ENCODE measurements at places on chromosomes 6 and 20. TPM values are rescaled to one million over a fixed set of nuclear protein-coding genes. Genes with fewer than 3 reads are reported as not detected.

- no peak for DNase-seq
These were observed 6.6 kb upstream of the ACAT2 start for GRCh38 chr6:159754959-159755914.

GRCh38 chr6:30562470-30563425, 5.7 kb downstream of the PRR3 start:
- no peak for DNase-seq

DNA sequence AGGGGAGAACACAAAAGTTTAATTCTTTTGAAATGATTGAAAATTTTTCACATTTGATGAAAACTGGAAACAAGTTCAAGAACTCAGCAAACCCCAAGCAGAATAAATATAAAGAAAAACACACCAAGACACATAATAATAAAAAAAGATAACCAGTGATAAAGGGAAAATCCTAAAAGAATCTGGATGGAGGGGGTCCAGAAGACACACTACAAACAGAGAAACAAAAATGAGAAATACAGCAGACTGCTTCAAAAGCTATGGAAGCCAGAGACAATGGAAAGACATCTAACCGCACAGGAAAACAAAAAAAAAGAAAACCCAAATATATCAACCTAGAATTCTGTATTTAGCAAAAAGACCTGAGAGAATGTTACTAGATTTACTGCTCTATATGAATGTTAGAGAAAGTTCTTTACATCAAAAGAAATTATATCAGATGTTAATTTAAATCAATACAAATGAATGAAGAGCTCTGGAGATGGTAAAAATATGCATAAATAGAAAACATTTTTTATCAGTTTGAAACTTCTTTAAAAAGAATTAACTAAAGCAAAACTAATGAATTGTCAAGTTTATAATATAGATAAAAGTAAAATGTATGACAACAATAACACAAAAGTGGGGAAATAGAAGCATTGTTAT, 310.7 kb upstream of the PREP start:
- no peak for DNase-seq

DNA sequence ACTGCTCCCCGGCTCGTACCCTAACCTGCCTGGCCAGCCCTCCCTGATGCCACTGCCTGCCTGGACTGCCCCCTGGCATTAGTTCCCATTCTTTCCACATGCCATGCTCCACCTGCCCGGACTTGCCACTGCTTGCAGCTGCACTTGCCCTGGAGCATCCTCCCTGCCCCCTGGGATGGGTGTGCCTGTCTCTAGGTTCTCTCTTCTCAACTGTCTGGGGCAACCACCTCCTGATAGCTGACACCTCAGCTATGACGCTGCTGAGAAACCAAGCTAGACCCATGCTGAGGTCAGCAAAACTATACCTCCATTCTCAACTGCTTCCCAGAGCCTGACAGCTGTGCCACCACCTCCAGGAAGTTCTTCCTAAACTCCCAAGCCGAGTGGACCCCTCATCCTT, 72.1 kb downstream of the PERP start:
- DNase-seq, result no peak

DNA sequence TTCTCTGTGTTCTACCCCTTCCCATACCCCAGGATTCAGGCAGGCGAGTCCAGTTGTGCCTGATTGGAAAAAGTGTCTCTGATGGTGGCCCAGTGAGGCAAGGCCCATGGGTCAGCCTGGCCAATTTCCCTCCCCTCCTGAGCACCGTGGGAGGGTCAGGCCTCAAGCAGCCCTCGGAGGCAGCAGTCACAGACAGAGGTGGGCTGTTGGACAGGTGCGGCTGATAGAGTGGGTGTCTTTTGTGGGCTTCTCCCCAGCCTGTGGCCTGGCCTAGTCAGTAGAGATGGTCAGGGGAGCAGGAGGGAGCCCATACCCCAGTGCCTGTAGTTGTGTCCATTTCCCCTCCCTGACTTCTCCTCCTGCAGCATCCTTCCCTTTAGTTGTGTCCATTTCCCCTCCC, 8.9 kb downstream of the MYT1 start:
- DNase-seq, result no peak

DNA sequence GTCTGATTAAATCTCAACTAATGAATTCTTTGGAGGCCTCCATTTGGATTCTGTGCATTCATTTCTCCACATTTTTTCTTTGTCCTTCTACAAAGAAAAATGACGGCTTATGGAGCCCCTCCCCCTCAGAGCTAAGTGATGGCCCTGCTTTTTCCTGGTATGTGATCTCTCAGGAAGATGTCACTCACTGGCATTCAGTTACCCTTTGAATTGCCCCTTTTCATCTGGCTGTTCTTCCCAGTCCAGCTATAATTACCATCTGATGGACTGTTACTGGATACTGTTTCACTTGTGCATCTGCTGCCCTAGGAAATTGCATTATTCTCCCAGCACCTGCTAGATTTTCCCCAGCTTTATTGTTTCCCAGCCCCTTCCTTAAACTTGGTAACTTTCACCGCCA, 151.9 kb downstream of the CFAP61 start:
- DNase-seq, result no peak

- DNase-seq, result peak; percentile 76
These were observed 11.0 kb downstream of the TSPYL1 start for GRCh38 chr6:116268589-116269293.

DNA sequence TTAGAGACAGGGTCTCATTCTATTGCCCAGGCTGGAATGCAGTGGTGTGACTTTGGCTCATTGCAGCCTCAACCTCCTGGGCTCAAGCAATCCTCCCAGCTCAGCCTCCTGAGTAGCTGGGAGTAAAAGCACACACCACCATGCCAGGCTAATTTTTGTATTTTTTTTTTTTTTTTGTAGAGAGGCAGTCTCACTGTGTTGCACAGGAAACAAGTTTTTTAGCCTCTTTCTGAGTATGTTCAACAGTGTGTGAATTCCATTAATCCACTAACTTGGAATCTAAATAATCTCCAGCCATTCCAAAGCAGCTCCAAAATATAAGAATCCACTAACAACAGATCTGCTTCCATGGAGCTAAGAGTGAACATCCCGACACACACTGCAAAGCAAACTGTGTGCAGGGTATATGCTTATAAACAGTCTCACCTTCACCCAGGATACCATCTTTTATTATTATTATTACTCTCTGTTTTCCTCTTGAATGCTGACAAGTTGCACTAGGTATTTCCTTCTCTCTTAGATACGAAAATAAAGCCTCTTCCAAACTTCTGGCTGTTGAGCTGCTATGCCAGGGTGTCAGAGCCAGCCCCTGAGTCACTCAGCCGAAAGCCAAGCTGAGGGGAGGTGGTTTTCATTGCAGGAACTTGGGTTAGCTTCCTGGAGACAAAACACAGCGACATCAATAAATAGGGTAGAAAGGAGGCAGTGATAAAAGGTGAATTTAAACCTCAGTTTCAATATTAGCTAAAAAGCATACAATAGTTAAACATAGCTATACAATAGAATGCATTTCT, 264.9 kb downstream of the HIVEP2 start:
- DNase-seq, result no peak

- no peak for DNase-seq
These were observed 426 bp downstream of the TRMT6 start for GRCh38 chr20:5949943-5950270.

- no peak for DNase-seq
These were observed 77.3 kb downstream of the QKI start for GRCh38 chr6:163491737-163492300.

- DNase-seq, result no peak
These were observed 1080.7 kb downstream of the GRIK2 start for GRCh38 chr6:102474041-102474807.

- no peak for DNase-seq
These were observed 13.2 kb downstream of the SS18L1 start for GRCh38 chr20:62156592-62157386.

DNA sequence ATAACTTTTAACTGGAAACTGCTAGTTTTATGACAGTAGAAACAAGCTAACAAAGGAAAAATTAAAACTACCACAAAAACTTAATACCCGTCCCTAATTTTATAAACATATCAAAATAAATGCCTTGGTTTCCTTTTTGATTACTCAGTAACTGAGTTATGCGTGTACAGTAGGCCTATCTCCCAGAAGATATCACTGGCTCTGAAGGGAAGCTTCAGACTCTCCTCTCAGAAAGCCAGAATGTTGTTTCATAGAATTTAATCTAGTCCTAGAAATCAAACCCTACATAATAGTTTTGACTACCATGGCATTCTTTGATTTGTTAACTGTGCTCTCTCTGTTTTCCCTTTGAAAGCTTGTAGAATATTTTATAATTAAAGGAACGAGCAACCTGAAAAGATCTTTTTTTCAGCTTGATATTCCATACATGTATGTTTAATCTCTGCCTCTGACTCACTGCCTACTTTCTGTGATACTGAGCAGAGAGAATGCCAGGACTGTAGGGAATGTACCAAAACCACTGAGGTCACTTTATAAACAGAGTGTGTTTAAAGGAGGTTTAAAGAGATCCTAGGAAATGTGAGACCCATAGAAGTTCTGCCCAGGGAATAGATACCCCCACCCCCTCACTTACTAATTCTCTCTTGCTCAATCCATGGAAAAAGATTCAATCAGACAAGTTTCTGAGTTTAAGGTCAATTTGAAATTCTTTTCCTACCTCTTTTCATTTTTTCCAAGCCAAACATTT, 311.5 kb downstream of the HDGFL1 start:
- no peak for DNase-seq

DNA sequence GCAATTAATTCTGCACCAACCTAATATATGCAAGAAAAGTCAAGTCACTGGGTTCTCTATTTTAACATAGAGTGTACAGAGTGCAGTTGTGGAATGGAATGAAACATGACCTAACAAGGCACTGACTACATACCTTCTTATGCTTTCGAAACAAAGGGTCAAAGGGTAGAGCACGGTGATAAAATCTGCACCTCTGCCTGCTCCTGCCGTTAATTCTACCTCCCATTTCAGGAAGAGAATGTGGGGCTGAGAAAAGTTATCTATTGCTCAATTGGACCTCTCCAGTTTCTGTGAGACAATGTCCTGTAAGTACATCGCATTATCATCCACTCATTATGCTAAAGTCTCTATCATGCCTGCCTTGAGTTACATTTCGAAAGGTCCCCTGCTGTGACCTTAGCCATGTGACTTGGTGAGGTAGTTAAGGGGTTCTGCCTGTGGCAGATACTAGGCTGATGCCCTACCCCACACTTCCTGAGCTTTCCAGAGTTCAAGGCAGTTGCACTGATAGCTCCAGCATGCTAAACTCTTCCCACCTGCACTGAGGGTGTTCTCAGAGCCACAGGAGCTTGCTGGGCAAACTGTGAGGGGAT, 14.0 kb upstream of the MOCS1 start:
- no peak for DNase-seq

DNA sequence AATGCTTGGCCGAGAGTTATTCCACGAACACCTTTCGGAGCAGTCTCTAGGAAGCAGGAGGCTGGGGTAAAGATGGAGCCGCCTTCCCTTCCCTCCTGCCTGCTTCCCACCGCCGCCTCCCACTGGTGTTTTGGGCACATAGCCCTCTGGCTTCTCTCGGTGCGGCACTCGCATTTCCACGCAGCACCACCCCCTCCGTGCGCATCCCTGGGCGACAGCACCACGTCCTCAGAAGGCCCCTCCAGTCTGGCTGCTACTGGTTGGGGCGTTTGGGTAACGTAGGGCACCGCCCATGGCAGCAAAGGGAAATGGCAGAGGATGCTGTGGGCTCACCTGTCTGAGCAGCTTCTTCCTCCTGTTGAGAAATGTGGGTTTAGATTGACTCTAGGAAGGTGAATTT, 2.4 kb downstream of the COL20A1 start:
- DNase-seq, result no peak

DNA sequence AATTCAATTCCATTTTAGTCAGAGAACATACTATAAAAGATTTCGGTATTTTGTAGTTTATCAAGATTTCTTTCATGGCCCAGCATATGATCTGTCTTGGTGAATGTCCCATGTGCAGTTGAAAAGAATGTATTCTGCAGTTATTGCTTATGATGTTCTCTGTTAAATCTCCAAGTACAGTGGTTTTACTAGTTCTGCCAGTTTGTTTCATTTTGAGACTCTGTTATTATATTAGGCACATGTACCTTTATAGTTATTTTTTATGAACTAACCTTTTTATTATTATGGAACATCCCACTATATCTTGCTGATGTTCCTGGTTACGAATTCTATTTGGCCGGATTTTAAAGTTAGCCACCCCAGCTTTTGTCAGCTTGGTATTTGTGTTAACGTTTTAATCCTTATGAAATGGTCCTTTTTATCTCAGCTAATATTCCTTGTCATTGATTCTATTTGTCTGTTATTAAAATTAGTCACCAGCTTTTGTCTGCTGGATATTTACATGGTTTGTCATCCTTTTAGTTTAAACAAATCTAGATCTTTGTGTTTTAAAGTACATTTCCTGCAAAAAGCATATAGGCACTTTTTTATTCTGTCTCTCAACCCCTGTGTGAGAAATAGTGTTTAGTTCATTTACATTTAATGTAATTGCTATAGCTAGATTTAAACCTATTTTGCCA, 48.9 kb downstream of the VTA1 start:
- no peak for DNase-seq

DNA sequence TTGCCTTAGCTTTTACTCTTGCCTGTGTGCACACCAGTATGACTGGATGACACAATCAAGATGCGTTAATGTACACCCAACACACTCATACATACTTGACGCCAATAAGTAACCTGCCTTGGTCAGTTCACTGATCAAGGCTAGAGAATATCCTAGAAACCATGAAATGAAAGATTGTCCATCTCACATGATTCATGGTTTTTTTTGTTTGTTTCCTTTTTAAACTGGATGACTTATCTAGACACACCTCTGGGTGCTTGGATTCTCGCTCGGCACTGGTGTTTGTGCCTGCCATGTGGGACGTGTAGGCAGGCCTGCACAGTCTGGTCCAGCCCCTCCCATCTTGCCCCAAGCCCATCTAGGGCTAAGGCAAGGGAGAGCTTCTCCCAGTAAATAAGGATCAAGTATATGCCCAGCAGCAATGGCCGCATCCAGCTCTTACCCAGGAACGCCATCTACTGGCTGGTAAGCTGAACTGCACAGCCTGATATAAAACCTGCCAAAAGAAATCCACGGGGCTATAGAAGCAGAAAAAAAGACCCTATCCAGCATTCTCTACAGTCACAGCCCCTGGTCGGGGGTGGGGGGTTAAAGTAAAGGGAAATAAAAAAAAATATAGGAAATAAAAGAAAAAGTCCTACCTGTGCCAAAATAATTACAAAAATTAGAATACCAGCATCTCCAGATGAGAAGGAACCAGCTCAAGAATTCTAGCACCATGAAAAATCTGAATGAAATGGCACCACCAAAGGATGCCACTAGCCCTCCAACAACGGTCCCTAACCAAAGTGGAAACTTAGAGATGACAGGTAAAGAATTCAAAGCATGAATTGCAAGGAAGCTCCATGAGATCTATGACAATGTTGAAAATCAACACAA, 73.3 kb downstream of the OTOR start:
- no peak for DNase-seq

Gene GSTA5
- total RNA-seq, result not detected

Gene RBPJL
- not detected for total RNA-seq

Gene HLA-DMA
- total RNA-seq, result 0.99 TPM

Gene HAO1
- not detected for total RNA-seq

Gene CALHM4
- not detected for total RNA-seq

Gene HSPA1L
- 0.44 TPM for total RNA-seq

Data from glomerular endothelial cell (primary cell).